ENCODE measurements at places on chromosomes 1 and 21. TPM values are rescaled to one million over a fixed set of nuclear protein-coding genes. Genes with fewer than 3 reads are reported as not detected.

- DNase-seq, result no peak
Measured at GRCh38 chr1:19006837-19007271, 50.4 kb upstream of the IFFO2 start.

DNA sequence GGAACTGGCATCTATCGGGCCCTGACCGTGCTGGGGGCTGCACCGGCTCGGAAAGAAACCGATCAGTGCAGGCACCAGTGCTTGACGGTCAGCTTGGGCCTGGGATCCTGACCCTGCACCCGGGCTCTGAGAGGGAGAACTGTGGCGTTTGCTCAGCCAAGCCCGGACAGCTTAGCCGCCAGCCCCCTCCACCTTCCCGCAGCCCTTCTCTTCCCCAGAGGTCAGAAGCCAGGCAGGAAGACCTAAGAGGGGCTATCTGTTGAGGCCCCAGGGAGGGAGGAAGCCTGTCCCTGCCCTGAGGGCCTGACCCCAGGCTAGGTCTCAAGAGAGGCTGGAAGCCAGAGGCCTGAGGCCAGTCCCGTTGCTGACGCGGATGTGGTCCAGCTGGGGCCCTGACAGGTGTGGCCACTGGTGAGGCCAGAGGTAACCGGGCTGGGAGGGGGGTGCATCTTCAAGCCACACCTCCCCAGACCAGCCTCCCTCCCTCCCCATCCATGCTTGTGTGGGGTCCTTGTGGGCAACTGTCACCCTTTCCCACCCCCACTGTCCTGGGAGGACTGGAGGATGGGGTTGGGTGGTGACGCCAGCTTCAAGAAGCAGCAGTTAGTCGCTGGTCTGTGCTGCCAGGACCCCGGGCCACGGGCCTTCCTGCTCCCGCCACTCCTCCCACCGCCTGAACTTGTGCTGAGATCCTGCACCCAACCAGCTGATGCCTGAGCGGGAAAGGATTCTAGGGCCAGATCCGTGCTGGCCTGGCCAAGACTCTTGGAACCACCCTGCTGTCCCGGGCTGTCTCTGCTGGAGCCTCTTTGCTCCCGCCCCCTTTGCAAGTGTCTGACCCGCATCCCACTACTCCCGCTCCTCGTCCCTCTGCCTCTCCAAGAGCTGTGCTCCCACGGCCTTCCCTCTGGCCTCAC, 2.6 kb upstream of the DVL1 start:
- DNase-seq, result no peak

DNA sequence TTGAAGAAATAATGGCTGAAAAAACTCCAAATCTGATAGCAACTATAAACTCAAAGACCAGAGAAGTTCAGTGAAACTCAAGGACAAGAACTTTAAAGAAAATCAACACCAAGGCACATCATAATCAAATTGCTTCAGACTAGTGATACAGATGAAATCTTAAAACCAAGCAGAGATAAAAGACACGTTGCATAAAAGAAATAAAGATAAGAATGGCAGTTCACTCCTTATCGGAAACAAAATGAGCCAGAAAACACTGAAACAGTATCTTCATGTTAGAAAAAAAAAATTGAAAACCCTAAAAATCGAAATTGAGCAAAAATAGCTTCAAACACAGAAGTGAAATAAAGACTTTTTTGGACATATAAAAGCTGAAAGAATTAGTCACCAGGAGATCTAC, 4.6 kb upstream of the RAB4A start:
- DNase-seq, result no peak

- no peak for DNase-seq
Measured at GRCh38 chr1:218866507-218866906, 307.2 kb upstream of the LYPLAL1 start.

- DNase-seq, result no peak
Measured at GRCh38 chr1:116988248-116988647, 13.3 kb upstream of the CD101 start.

Gene FMO5
- 8.4 TPM for total RNA-seq

Gene TENT5C
- total RNA-seq, result 9.8 TPM

Data from ureter (tissue), 1 donor.